ENCODE measurements at places on chromosomes 4 and X. TPM values are rescaled to one million over a fixed set of nuclear protein-coding genes. Genes with fewer than 3 reads are reported as not detected.

The AGA gene
- polyA plus RNA-seq: 25.0 TPM

The JAKMIP1 gene
- 0.33 TPM for polyA plus RNA-seq

The ATP1B4 gene
- polyA plus RNA-seq: not detected

The CSAG2 gene
- not detected for polyA plus RNA-seq

The ZCCHC12 gene
- polyA plus RNA-seq: 25.2 TPM

The SULT1B1 gene
- 0.82 TPM for polyA plus RNA-seq

The MAGEA8 gene
- not detected for polyA plus RNA-seq

The KLHL13 gene
- 5.6 TPM for polyA plus RNA-seq

The PARM1 gene
- polyA plus RNA-seq: 90.1 TPM

All from ovary (tissue), 10 donors.